Kidney tubule cell (primary cell): ENCODE measurements at places on chromosomes 13 and 19.

GRCh38 chr13:38002606-38003005 lies 133.0 kb upstream of the TRPC4 start:
- DNase-seq: no peak

DNA sequence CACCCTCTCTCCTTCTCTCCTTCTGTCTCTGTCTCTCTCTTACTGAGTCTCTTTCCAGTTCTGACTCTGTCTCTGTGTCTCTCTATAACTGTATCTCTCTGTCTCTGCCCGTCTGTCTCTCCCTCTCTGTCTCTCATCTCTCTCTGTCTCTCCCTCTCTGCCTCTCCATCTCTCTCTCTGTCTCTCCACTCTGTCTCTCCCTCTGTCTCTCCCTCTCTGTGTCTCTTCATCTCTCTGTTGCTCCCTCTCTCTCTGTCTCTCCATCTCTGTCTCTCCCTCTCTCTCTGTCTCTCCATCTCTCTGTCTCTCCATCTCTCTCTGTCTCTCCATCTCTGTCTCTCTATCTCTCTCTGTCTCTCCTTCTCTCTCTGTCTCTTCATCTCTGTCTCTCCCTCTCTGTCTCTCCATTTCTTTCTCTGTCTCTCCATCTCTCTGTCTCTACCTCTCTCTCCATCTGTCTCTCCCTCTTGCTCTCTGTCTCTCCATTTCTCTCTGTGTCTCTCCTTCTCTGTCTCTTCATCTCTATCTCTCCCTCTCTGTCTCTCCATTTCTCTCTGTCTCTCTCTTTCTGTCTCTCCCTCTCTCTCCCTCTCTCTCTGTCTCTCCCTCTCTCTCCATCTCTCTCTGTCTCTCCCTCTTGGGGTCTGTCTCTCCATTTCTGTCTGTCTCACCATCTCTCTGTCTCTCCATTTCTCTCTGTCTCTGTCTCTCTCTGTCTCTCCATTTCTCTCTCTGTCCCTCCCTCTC lies 3.3 kb upstream of the MEIS3 start:
- DNase-seq: no peak

DNA sequence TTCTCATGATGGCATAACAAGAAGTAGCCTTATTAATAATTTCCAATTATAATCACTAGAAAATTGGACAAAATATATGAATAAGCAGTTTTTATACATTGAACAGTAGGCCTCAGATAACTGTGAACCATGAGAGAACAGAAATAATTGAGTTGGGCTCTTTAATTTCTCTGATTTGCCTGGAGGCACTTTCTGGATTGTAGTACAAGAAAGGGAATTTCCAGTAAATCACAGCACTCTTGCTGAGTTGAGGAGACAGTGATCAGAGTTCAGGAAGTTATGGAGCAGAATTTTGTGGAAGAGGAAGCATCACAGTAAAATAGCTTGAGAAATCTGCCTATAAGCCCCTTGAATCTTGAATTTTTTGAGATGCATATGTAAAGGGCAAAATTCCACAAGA lies 216.2 kb downstream of the MAB21L1 start:
- DNase-seq: no peak

GRCh38 chr13:33322543-33322809 lies 36.9 kb upstream of the STARD13 start:
- no peak for DNase-seq

DNA sequence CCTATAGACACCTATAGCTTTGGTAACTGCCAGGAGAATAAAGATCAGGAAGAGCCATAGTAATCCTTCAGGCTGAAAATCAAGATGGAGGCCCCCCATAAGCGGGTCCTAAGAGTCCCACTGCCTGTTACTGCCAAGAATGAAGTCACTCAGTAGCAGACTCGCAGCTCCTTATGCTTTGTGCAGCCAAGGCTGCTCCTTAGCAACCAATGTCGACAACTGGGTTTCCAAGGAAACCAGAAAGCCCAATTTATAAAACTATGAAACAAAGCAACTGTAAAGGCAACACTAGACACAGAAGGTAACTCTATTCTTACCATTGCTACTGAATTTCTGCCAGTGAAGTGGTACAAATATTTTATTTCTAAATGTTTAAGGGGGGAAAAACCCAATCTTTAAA lies 56.5 kb downstream of the DCLK1 start:
- no peak for DNase-seq

DNA sequence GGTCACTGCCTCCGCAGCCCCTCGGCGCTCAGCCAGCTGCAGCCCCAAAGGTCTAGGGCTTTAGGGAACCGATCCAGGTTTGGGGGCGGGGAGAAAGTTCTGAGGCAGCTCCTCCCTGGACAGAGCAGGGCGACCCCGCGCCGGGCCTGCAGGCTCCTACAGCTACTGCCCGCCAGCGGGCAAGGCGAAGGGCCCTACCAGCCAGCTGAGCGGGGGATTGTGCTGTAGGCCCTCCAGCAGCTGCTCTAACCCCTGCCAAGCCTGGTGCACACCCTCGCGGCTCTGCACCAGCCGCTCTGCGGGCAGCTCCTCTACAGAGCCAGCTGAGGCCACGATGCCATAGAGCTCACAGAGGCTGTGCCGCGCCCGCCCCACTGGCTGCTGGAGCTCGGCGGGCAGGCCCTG lies 14.0 kb downstream of the PLIN4 start:
- no peak for DNase-seq

GRCh38 chr13:21934284-21934683 lies 263.4 kb downstream of the FGF9 start:
- no peak for DNase-seq

DNA sequence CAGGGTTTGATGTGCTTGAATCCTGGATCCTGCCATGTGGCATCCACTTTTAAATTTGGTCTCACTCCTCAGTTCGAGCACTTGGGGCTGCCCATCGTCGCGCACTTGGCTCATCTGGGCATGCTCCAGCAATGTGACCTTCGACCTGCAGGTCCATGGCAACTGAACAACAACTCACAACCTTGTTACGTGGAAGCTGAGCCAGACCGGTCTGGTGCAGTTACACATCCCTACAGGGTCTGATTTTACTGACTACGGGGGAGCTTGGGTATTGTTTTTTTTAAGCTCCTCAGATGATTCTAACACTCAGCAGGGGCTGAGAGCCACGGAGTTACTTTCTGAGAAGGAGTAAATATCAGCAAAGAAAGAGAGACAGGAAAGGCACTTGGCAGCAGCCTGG lies 769.6 kb downstream of the UQCRFS1 start:
- DNase-seq: peak; percentile 39

DNA sequence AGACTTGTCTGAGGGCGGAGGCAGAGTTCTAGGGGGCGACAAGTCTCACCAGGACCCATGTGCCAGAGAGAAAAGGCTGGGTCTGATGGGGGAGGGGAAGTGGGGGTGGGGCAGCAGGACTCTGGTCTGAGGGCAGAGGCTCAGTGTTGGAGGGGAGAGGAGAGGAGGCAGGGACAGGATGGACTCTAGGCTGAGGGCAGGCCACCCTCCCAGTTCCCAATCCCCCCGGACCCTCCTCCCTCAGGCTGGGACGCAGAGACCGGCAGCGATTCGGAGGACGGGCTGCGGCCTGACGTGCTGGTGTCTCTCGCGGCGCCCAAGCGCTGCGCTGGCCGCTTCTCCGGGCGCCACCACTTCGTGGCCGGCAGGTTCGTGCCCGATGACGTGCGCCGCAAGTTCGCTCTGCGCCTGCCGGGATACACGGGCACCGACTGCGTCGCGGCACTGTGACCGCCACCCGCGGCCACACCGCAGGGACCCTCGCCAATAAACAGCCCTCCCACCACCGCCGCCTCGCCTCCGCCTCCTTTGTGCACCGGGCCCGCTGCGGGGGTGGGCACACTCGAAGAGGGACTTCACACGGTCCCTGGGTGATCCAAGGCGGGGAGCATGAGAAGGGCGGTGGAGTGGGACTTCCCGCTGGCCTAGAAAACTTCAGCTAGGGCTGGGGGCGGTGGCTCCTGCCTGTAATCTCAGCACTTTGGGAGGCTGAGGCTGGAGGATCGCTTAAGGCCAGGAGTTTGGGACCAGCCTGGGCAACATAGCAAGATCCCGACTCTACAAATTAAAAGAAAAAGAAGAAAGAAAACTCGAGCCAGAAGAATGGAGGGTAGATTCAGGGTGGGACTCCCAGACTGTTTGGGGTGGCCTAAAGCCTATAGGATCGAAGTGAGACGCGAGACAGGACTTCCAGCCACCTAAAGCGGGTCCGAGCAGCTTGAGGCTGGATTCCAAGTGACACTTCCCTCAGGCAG lies 703 bp upstream of the CILP2 start:
- DNase-seq: peak; percentile 25

DNA sequence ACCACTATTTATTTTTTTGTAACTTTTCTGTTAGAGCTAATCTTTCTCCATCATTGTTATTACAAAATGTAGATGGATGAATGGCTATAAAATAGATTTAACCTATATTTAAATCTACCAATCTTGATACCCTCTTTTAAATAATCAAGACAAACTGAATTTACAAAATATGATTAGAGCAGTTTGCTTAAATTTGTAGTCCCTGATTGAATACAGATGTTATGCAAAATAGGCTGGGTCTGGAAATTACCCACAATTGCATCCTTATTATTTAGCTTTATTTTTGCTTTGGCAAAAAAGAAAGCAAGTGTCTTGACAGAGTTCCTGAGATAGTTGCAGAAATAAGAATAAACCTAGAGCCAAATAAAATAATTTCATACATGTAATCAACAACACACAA lies 352.8 kb downstream of the KLF12 start:
- no peak for DNase-seq

GRCh38 chr13:55013051-55013450 lies 1984.4 kb downstream of the OLFM4 start:
- no peak for DNase-seq

GRCh38 chr13:73262862-73263627 lies 204.2 kb downstream of the KLF5 start:
- DNase-seq: no peak

- DNase-seq: no peak
Measured at GRCh38 chr19:10133596-10133995, 13.9 kb upstream of the EIF3G start.
